ENCODE measurements at places on chromosomes 3 and 15.

DNA sequence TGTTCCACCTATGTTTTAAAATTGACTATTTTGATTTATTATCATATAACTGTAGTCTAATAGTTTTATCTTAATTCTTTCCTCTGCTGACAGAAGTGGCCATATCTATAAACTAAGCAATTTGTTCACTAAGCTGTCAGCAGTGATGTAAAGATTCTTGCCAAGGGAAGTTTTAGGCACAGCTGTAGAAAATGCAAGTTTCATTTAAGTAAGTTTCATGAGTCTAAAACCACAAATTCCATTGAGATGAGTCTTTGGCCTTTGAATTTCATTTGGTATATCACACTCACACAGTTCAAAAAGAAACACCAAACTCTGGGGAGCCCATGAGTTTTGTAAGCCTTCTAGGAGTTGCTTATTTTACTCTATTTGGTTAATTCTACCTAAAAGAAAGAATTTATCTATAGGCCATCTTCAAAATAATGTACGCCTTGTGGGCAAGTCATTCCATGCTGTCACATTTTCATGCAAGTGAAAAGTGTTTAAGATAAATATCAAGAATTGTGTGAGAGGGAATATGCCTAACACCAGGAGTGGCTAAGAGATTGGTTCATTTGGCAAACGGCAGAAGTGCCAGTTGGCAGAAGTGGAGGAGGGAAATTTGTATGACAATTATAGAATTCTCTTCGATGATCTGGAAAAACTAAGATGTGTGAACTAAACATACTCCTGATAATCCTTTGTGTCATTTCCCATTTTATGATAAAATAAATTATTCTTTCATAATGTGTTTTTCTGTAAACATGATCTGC is 292.9 kb downstream of the ZIC4 start:
- DNase-seq, result peak; percentile 97

GRCh38 chr3:179454887-179455286 is 3.6 kb upstream of the GNB4 start:
- peak; percentile 35 for DNase-seq

DNA sequence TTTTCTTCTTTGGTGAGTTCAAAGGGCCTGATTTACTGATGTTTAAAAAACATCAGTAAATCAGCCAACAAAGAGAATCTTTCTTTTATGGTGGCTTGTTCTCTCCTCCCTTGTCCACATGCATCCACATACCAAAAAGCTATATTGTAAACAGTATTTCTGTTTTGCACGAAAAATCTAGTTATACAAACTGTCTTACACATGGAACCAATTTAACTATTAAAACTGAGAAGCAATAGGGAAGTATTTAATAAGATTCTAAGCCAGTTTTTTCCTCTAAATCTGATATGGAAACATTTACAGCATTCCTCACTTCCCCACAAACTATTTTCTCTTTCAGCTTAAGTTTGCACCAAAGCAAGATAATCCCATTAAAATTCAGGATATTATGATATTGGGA is 110.8 kb upstream of the ICE2 start:
- DNase-seq, result no peak

GRCh38 chr3:177735431-177735830 is 538.1 kb upstream of the TBL1XR1 start:
- DNase-seq, result peak; percentile 23

DNA sequence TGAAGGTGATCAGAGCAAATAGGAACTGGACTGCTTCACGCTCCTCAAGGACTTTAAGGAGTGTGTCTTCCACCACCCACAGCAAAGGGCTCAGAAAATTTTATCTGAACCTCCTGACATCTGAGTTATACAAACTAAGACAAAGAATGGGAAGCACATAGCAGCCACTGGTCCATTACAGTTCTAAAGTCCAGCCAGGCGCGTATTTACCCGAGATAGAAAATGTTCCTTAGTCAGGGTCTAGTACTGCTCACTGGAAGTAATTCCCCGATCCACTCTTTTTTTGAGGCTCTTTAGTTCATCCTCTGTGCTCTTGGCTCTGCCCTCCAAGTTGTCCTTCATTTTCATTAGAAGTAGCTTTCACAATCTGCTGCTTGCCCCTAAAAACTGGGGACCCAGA is 88.5 kb upstream of the GOLGA8J start:
- no peak for DNase-seq

DNA sequence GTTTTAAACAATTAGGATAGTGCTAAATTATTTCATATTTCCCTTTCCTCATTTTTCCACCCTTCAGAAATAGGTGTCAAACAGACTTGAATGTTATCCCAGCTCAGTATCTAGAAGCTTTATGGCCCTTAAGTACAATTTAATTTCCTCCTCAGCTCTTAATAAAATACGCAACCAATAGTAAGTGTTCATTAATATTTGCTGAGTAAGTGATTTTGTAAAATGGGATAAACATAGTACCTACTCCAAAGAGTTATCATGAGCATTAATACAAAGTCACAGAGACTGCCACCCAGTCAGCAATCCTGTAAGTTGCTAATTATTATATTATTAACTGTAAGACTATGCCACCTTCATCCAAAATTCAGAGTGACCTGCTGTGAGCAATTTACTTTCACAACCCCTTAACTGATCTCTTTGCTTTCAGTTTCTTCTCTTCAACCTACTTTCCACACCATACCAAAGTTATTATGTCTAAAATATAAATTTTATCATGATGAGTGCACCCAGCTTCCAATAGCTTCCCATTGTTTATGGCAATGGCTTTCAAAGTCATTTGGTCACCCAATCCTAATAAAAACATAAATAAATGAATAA is 30.7 kb upstream of the CLDN1 start:
- no peak for DNase-seq

DNA sequence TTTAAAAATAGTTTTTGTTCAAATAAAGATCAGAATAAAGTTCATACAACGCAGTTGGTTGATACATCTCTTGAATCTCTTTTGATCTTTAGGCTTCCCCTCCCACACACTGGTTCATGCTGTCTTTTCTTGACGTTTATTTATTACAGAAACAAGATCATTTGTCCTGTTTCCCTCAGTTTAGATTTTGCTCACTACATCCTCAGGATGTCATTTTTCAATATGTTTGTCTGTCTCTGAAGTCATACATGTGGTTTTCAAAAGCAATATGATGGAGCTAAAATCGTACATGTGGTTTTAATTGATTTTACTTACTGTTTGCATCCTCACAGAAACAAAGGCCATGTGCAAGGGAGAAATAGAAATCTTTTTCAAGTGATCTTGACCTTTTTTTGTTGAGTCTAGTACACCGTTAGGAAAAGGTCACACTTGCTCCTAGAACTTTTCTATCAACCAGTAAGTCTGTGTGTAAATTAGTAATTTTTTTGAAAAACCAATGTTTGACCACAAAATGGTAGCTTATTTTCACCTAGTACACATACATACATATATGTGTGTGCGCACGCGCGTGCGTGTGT is 63.7 kb upstream of the SENP5 start:
- no peak for DNase-seq

DNA sequence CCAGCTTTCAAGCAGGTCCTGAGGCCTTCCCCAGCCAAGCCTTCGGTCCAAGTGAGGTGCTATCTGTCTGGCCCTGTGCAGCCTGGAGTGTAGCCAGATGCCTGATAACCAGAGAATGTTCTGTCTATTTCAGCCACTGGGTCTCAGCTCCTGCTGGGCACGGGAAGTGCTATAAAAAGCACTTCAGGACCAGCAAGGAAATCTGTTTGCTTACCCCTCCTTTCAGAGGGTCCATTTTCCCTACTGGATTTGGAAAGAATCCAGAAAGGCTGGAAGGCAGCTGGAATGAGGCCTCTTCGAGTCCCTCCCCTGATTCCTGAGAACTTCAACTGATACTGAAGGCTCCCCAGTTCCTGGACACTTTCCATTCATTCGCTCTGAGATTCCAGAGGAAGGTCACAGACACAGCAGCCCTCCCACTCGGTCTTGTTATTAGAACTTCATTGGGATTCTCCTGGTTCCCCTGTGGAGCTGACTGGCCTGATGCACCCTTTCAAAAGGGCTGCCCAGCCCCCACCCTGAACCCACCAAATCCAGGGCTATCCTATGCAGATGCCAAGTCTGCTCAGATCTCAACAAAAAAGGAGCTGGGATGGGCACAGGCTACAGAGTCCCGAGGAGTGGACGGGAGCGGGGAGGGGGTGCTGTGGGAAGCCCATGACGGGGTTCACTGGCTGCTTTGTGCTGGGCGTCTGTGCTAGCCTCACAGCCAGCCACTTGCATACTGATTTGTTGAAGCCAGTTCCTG is 70.4 kb downstream of the UMPS start:
- peak; percentile 77 for DNase-seq

GRCh38 chr3:71119171-71119570 is 464.4 kb downstream of the FOXP1 start:
- DNase-seq, result no peak

DNA sequence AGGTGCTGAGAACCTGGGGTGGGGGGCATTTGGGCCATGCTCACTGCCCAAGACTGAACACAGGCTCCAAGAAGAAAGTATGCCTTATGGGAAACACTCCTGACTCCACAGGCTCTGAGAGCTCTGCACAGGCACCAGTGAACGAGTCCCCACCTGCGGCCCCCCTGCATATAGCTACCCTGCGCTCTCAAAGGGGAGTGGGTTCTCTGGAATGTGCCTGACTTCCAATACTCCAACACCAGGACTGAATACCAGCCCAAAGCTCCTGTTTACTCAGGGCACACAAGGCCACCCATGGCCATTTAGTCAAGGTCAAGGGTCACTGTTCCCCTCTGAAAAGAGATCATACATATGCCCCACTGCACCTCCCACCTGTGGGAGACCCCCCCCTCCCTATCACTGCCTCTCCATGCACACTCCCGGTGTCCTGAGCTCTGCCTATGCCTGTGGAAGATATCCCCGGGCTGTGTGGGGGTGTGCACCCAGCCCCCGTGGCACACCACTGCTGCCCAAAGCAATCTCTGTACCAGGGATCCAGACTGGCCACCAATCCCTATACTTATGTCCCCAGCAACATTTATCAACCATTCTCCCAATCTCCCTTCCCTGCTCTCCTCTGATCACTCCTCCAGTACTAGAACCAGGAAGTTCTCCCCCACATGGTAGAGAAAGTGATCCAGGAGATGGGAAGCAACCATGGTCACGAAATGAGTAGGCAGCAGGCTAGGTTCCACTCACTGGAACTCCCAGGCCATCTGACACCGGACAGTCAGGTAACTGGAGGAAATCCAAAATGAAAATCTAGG is 1.5 kb upstream of the PLXNB1 start:
- no peak for DNase-seq

- no peak for DNase-seq
These were observed 48.4 kb upstream of the KY start for GRCh38 chr3:134699141-134699711.

DNA sequence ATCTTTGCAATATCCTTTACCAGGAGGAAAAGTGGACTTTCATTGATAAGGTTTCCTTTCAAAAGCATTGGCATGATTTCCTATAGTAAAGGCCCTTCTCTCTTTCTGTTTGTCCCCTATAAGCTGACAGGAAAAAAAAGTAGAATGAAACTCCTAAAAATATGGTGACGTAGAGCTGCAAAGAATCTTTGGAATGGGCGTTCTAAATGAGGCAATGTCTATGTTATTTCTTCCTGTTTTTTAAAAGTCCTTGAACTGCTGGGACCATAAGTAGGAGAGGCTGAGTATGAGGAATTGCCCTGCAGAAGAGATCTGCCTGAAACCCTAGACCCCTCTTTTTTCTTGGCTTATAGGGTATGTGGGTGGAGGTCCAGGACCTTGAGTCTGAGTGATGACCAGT is 17.2 kb downstream of the ST3GAL6 start:
- DNase-seq, result peak; percentile 82

DNA sequence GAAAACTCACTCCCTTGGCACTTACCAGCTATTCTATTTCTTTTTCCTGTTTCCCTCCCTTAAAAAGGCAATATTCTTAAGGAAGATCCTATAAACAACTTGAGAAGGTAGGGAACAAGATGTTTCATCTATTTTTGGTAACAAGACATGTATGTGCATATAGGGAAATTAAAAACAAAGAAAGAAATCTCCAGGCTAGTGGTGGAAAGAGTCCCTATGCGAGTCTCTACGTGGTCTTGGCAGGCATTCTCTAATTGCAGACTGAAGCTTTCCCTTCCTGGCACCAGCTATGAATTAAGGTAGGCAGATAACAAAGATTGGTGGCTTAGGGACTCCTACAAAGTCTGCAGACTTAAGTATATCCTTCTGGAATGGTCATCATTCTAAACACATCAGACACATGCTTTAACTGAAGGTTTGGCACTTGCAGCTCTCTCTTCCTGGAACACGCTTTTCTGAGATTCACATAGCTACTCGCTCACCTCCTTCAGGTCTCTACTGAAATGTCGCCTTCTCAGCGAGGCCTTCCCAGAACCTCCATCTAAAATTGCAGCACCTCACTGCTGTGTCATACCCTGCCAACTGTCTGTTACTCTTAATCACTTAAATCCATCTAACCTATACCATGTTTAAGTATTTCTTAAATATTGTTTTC is 336.0 kb downstream of the VGLL3 start:
- DNase-seq, result no peak

- no peak for DNase-seq
These were observed 40.0 kb downstream of the LINGO1 start for GRCh38 chr15:77592758-77593157.

GRCh38 chr15:74964794-74965193 is 8.2 kb upstream of the RPP25 start:
- DNase-seq, result peak; percentile 49

DNA sequence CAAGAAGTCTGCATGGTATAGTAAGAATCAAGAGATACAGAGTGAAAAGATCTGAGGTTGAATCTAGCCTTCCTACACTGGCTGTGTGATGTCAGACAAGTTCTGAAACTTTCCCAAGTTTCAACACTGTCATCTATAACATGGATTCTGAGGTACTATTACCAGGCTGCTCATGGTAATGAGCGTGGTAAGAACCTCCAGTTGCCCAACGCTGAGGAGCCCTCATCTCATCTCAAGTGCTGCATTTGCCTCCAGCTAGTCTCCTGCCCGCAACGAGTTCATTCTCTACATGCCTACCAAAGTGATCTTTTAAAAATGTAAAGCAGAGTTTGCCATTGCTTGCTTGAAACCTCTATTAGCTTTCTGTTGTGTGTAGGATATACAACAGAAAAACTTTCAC is 168.1 kb downstream of the NEK11 start:
- no peak for DNase-seq

DNA sequence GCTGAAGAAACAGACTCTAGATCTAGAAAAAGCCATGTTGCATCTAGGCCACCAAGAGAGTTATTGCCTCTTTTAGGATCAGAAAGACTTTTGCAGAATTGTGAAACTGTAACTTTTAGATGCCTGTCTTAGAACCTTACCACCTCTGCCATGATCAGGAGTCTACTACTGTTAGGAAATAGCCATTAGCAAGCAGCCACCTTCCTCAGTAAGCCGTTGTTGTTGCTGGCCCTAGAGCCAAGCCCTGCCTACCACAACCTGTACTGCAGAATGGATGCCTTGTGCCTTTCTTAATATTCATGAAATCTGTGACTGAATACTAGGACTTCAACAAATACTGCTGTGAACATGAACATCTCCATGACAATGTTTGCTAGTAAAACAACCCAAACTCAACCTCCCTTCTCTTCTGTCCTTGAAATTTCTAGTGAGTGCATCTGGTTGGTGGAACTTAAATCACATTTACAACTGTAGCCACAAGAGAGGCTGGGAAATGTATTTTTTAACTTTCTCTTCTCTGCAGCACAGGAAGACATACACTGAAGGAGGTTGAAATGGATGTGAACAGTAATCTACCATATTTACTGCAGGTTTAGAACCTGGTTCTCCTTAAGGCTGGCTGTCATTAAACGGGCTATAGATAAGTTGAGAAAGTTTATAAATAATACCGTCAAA is 20.7 kb downstream of the RASA2 start:
- DNase-seq, result no peak

- peak; percentile 45 for DNase-seq
These were observed 33.7 kb downstream of the VIPR1 start for GRCh38 chr3:42535981-42536784.
